GM04503 (cell line): ENCODE measurements at places on chromosomes 16 and 17.
A peak's percentile ranks its signal among the peaks of the same experiment; 100 is the strongest.

DNA sequence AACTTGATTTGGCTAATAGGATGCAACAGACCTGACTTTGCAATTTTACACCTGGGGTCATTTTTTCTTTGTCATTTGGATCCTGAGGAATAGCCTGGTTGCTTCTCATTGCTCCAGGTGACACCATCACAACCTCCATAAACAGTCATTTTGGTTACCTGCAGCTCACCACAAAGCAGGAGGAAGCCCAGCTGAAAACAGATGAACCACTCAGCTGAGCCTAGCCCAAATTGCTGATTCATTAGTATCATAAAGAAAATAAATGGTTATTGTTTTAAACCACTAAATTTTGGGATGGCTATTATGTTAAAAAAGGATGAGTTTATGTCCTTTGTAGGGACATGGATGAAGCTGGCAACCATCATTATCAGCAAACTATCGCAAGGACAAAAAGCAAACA, 841.0 kb upstream of the EEF2KMT start:
- DNase-seq = no peak

DNA sequence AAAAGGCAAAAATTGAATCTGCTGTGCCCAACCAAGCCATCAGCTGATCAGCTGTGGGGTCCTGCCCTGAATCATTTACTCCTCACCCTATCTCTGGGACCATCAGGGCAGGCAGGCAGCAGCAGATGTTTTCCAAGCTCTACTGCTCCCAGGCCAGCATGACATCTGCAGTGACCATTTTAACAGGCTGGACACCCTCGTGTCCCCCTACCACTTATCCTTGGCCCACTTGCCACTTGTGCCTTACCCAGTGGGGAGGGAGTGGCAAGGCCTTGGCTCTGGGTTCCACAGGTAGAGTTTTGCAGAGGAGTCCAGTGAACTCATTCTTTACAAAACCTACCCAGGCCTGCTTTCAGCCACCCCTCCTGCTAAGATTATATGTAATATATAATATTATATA, 12.0 kb upstream of the CA4 start:
- no peak for DNase-seq

DNA sequence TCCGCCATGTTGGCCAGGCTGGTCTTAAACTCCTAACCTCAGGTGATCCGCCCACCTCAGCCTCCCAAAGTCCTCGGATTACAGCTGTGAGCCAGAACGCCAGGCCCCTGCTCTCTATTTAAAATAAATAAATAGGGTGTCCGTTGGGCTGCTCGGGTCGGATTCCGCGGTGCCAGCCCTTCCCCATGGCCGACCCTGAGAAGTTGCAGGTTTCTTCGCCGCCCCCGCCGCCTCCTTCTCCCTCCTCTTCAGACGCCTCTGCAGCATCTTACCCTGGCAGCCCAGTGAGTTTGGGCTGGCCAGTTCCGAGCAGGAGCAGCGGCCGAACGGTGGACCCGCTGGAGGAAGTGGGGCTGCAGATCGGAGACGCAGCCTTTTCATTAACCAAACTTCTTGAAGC, 1.7 kb upstream of the LUC7L start:
- no peak for DNase-seq

GRCh38 chr17:80145076-80146075, 1.6 kb downstream of the EIF4A3 start:
- DNase-seq = no peak

DNA sequence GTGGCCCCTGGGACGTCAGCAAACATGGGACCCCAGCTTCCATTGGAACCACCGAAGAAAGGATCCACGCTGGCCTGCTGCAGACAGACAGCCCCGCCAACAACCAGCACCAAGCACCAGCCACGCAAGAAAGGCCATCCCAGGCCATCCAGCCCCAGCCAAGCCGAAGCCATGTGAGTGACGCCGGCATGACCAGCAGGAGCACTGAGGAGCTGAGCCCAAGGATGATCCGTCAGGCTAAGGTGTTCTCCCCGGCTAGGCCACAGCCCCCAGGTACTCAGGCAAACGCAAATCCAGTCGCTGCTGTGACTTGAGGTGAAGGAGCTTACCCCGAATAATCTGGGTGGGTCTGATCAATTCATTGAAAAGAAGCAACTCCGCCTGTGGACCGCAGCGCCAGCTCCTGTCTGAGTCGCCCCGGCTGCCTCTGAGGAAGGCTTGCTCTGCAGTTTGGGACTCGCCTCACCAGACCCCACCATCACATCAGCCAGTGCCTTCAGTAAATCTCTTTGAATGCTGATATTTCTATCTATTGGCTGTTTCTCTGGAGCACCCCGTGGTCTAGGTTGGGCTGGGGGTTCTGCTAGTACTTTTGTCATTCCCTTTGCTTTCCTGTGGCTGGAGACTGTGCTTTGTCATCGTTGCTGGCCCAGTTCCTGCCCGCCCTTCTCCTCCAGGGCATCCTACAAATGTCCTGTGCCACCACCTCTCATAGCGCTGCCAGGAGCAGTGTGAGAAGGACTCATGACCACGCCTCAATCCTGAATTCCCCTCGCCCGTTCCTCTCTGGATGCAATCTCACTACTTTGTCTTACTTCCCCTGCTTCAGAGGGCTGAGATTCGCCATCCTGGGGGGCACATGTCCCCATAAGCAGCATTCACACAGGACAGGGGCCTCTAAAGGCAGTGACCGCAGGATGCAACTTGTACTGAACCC, 8.1 kb upstream of the CBX2 start:
- DNase-seq = no peak

GRCh38 chr16:82082543-82083244, 47.6 kb downstream of the HSD17B2 start:
- DNase-seq = no peak

- DNase-seq = no peak
These were observed 30.8 kb upstream of the CBLN1 start for GRCh38 chr16:49312389-49312985.

- no peak for DNase-seq
These were observed 54.3 kb upstream of the RBFOX3 start for GRCh38 chr17:79664930-79665737.

DNA sequence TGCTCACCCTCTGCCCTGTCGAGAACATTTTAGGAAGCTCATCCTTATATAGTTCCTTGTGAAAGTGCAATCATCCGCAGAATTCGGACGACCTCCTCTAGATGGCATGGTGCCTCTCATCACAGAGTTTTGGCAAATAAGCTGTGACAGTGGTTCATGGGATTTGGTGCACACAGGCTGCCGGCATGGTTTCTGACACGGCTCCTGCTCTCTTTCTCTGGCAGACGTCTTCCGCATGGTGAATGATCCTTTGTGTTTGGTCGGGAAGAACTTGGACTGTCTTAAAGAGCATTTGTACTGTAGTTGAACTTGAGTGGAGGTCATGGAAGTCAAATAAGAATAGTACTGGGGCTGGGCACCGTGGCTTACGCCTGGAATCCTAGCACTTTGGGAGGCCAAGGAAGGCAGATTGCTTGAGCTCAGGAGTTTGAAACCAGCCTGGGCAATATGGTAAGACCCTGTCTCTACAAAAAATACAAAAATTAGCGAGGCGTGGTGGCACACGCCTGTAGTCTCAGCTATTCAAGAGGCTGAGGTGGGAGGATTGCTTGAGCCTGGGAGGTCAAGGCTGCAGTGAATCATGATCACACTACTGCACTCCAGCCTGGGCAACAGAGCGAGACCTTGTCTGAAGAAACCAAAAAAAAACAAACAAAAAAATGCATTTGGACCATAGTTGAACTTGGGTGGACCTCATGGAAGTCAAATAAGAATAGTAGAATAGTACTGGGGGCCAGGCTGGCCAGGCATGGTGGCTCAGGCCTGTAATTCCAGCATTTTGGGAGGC, 34.7 kb upstream of the NAT9 start:
- DNase-seq = no peak

- peak; percentile 56 for DNase-seq
These were observed 54.7 kb upstream of the CDH11 start for GRCh38 chr16:65176603-65177002.

- DNase-seq = no peak
These were observed 1.3 kb upstream of the CDH3 start for GRCh38 chr16:68643847-68644246.

DNA sequence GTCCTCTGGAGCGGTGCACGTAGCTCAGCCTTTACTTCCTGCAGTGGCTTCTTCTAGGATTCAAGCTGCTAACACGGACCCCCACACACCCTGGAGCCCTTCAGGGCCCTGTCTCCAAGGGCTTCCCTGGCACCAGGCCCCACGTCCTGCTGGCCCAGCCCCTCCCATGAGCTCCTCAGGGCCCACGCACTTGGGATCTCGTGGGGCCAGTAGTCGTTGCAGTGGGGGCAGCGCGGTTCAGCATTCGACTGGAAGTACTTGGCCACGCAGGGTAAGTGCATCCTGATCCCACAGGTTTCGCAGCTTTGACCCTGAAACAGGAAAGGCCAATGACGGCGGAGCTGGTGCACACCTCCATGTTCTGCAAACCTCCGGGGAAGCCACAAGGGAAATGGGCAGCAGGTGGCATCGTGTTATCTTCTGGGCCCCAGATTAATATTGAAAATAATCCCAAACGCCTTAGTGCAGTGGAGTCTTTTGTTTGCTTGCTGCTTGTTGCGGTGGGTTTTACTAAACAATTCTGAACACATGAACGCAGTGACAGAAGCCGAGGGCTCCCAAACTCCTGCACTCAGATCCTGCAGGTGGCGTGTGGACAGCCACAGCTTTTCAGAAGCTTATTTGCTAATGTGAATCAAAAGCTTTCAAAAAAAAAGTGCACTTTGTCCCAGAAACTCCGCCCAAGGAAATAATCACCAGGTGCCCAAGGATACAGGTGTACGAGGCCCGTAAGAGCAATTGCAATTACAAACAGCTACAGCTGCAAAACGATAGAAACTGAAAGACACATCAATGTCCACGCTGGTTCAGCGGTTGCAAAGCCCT, 22.4 kb downstream of the KDM8 start:
- no peak for DNase-seq

- DNase-seq = no peak
These were observed 104.1 kb downstream of the CDH13 start for GRCh38 chr16:82730901-82731300.

DNA sequence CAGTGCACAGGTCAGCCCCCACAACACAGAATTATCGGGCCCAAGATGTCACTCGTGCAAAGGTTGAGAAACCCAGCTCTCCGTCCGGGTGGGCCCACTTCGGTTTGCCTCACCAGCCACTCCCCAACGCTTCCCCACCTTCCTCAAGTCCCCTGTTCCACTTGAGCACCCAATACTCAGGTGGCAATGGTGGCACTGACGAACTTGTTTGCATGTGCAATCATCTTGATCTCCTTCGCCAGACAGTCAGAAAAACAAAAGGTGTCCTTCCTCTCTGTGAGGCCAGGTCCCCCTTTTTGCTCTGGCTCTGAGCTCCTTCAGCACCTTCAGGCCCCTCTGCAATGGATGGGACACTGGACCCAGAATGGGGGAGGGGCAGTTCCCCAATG, 3.7 kb downstream of the GGA2 start:
- DNase-seq = no peak

DNA sequence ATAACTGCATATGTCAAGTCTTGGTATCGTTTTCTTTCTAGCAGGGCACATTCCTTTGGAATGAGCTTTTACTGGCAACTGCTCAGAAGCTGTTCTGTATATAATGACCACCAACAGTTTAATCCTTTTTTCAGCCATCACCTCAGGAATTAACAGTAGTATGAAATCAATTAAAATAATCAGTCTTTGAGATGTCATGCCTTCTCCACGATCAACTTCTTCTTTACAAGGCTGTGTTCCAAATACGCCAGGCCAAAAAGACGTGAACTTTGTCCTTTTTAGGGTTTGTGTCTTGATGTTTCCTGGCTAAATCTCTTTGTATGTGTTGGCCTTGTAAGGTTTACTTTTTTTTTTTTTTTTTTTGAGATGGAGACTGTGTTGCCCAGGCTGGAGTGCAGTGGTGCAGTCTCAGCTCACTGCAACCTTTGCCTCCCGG, 54.9 kb downstream of the ABCC1 start:
- no peak for DNase-seq

DNA sequence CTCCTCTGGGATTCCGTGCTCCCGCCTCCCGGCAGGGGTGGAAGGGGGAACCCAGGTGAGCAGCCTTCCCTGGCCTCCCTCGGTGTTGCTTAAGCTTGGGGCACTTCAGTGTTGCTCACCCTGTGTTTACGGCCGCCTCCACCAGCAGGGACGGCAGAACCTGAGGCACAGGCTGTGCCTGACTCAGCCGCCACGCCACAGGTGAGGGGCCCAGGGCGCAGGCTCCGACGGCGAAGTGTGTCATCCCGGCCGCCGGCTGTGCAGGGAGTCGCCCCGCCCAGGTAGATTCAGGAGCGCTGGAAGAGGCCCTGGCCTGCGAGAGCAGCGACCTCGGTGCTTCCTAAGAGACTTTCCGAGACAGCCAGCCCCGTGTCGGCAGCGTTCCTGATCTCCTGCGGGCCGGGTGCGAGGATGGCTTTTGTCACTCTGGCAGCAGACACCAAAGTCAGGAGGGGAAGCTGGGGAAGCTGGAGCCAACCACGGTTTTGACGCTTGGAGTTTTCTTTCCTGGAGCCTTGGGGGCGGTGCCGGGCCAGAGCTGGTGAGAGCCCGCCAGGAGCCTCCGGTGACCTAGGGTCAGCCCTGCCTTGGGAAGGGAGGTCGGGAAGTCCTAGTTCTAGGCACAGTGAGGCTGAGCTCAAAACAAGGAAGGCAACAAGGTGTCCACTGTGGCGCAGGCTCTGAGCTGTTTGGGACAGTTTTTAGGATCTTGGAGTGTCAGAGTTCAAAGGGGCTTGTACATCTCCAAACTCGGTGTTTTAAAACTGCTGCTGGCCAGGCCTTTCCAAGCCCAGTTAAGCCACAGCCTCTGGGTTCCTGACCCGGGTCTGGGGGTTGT, 2.1 kb downstream of the GSE1 start:
- no peak for DNase-seq

DNA sequence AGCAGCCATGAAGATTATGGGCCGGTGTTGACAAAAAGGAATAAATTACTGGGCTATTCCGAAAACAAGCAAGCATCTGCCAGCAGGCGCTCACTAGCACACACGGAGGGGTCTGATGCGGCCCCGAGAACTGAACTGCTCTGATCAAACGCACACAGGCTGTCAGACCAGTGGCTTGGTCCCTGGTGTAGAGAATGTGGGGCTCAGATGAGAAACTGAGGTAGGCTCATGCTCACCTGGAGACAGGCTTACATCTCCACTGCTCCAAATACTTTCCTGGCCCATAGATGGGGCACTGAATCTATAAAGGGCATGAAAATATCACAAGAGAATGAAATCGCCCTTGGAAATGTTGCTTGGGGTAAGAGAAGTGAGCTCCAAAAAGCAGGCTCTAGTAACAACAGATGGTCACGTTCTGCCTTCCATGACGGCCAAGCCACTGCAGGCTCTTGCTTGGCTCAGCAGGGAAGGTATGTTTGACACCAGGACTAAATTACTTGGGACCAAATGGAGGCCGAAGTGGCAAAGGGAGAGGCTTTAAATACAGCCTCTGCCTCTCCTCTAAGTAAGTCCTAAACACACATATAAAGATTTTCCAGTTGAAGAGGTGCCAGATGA, 5.4 kb downstream of the ABR start:
- DNase-seq = no peak
